ENCODE measurements at places on chromosomes 5 and 9.
A peak's percentile ranks its signal among the peaks of the same experiment; 100 is the strongest.

DNA sequence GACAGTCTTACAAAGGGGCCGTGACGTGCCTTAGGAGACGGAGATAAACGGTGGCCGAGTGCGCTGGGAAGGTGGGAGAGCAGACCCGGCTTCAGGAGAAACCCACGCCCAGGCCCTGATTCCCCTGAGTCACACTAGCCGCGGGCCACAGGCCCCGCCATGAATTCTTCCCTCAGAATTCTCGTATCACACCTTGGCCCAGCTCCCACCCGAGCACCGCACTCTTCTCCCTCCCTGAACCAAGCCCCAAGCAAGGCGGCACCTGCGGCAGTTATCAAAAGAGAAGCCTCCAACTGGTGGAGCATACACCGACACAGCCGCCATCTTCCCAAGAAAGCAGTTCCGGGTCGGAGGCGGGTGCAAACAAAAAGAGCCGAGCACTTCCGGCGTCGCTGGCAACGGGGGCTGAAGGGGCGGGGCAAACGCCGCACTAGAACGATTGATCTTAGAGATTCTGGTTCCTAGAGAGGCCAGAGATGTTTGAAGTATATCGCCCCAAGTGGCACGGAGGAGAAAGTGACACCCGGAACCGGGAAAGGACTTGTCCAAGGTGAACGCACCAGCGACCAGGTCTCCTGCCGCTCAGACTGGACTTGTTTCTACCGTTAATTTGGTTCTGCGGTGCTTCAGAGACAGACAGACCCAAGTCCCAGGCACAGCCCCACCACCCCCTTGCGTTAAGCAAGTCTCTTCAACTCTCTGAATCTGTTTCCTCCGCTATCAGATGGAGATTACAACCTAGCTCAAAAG lies at the start of gene PSMB7:
TSS of gene PSMB7 (minus strand) at position 341 of the 750 bp plus-strand sequence. CDS start at position 324, 17 bp downstream.
- DNase-seq: peak; percentile 88

GRCh38 chr5:10306806-10307205 lies 896 bp downstream of the CMBL start:
- DNase-seq: no peak

GRCh38 chr5:113749334-113749733 lies 235.8 kb downstream of the YTHDC2 start:
- DNase-seq: no peak

DNA sequence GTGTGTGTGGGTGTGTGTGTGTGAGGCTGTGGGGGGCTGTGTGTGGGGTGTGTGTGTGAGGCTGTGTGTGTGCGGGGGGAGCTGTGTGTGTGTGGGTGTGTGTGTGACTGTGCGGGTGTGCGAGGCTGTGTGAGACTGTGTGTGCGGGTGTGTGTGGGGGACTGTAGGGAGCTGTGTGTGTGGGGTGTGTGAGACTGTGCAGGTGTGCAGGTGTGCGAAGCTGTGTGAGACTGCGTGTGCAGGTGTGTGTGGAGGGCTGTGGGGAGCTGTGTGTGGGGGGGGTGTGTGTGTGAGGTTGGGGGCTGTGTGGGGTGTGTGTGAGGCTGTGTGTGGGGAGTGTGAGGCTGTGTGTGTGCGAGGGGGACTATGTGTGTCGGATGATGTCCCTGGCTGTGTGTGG lies 23.2 kb downstream of the AHRR start:
- DNase-seq: no peak

GRCh38 chr5:72586788-72587530 lies 79.7 kb upstream of the ZNF366 start:
- DNase-seq: no peak

GRCh38 chr5:138068742-138069600 lies 14.9 kb upstream of the WNT8A start:
- DNase-seq: peak; percentile 78

DNA sequence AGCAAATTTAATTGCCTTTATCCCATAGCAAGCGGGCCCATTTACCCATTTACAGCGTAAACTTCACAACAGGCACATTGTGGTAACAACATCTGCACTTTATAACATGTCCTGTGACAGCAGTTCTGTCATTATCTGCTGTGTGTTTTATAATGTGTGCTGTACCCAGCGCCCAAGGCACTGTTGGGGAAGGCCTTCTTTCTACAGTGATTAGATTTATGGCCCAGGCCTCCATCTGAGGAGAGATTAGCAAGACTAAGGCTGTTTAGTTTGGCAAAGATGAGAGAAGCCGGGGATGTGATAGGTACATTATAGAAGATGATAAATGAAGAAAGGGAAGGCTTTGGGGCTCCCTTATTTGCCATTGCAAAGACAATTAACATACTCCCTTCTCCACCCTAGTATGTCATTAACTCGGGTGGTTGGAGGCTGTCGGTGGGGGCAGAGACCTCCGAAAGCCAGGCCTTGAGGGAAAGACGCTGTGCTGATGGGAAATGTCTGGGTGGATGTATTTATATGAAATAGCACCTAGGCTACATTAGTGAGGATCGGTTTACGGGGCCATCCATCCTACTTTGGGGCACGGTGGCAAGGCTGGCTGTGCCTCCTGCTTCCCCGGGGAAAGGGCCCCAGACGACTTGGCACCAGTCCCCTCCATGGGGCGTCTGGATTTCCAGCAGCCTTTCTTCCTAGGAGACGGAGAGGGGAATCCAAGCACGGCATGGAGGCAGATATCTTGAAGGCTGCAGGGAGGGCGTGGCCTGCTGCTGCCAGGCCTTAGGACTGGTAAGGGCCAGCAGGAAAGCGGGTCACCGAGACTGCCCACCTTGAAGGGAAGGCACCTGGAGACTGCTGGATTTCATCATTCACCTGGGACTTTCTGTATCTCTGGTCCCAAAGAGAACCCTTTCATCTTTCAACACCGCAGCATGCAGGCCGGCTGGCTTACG lies 64.3 kb upstream of the PTCH1 start:
- DNase-seq: no peak

DNA sequence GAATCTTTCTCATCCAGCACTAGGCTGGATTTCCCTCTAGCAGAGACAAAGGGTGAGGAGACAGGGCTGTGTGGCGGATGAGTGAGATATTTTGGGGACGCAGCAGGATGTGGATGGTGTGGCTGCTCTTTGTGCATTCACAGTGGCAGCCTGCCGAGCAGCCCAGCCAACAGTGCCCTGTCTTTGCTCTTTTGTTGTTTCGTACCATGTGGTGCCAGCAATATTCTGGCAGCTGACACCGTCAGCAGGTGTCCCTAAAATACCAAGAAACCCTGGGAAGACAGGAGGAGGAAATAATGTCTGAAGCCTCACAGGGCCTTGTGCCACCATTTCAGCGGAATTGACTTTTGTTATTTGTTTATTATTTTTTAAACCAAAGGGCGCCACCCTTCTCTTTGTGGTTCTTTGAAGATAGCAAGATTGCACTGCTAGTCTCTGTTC lies 141.4 kb downstream of the CCDC192 start:
- DNase-seq: no peak

DNA sequence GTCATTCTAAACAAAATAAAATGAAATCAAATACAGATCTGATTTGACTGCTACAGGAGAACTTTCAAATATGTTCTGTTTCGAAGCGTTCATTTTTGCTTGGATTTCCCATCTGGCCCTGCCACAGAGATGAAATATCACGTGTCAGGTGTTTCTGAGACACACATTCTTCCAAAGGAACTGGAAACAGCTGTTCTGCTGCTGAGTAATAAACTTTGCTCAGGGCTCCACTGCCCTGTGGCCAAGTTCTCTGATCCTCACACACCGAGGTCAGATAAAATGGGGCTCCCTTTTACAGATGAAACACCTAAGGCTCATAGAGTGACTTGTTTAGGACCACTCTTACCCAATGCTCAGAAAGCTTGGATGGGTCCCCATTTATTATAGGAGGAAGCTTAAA lies 42.5 kb downstream of the FRMPD1 start:
- DNase-seq: no peak

DNA sequence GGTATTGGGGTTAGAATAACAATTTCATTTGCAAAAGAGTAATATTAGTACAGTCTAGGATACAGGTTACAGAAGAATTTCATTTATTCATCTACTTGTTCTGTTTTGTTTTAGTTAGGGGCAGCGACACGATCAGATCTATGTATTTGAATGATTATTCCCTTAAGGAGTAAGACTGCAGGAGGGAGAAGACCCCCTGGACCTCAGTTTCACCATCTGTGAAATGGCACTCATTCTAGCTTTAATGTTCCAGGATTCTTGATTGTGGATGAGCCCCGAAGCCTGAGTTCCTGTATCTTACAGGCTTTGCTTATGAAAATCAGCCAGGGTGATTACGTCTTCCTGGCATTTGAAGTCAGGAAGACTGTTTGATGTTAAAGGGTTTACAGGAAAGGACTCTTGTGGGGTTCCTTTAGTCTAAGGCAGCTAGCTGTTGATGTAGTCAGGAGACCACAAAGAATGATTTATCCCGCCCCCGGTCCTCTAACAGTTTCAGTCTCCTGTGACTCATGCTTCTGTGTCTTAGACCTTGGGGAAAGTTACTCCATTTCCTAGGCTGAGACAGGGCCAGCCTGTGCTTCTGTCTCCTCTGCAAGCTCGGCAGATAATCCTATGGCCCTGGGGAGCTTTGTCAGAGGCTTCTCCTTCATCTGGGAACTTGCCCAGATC lies 11.5 kb downstream of the SMIM3 start:
- no peak for DNase-seq

GRCh38 chr5:122424132-122424531 lies 112.1 kb downstream of the SNCAIP start:
- DNase-seq: no peak

GRCh38 chr5:148206620-148207019 lies 3.8 kb downstream of the SPINK6 start:
- DNase-seq: no peak

- DNase-seq: no peak
Measured at GRCh38 chr9:34145165-34145564, 18.7 kb upstream of the DCAF12 start.

DNA sequence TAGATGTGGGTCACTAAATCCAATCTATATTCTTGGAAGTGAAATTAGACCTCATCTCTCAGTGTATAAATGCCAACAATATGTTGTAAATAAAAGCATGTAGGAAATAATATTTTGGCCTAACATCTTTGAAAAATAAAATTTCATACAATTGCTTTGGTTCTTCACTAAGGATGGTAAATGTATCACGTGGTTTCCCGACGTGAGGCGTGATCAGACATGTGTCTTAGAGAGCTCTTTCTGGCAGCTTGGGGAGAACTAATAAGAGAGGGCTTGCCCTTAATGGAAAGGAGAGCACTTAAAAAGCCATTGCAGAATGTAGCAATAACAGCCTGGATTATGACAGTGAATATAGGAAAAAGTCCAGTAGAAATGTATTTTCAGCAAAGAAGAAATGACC lies 602.6 kb downstream of the CDH12 start:
- DNase-seq: no peak

DNA sequence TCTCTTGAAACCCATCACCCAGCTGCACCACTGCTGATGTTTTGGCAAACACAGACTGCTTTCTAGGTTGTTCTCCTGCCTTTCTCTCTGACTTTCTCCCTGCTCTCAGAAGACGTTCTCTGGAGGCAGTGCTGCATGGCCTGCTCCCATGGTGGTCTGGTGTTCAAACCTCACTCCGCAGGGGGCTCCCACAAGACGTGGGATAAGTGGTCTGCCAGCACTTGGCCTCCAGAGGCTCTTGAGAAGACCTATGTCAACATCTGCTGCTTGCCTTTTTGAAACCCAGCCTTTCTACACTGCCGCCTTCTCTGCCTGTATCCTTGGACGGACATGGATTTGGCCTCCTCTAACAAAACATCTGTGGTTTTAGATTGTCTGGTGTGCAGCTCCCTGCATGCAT lies 16.6 kb downstream of the USP20 start:
- DNase-seq: no peak

DNA sequence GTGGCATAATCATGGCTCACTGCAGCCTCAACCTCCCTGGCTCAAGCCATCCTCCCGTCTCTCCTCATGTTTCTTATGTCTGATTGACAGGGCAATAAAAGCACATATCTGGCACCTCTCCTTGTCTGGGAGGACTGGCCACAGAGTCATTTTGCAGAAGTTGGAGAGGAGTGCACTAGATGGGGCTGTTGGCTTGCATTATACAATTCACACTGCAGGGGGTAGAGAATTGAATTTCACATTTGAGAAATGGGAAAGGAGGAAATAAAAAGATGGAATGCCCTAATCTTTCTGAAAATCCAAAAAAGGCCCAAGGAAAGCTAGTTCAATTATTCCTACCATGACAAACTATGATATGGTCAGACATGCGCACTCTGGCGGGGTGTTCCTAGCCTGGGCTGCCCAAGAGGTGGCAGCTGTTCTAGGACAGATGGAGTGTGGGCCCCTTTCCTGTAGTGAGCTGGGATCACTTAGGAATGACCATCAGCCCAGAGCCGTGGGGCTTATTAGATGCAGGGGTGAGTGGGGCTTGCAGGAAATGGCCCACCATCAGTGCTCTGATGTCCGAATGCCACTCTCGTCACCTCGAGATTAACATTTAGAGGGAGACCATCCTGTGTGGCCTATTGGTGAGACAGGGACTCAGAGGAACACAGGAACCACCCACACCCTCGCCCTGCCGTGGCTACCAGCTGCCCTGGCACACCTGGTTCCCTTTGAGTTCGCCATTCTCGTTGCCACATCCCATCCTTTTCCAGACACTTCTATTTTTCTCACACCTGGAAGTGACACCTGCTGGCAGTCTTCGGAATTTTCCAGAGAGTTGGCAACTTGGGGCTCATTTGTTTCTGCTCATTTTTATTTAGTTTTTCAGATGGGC lies 21.8 kb upstream of the ANKRD18A start:
- no peak for DNase-seq

DNA sequence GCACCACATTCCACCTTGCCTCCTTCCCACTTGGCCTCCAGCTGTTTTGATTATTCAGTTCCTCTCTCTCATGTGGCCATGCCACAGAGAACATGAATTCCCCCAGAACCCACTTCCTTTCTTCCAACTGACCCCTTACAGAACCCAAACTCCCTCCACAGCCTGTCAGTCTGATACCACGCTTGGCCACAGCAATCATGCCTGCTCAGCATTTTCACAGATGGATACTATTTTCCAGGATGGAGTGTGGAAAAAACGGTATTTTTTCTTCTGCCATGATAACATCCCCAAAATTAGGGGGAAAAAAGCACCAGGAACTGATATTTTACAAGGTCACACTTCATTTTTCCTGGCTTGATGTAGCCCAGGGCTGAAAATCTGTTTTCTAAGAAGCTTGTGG lies 34.9 kb upstream of the SLIT3 start:
- DNase-seq: no peak

- no peak for DNase-seq
Measured at GRCh38 chr5:41754857-41755256, 115.4 kb downstream of the OXCT1 start.

- no peak for DNase-seq
Measured at GRCh38 chr5:42543774-42544173, 120.5 kb downstream of the GHR start.

GRCh38 chr9:98374385-98375051 lies 119.1 kb upstream of the TBC1D2 start:
- no peak for DNase-seq

All from GM19239 (cell line).